Right lung (tissue), 10 donors: ENCODE measurements at places on chromosomes 4 and X. TPM values are rescaled to one million over a fixed set of nuclear protein-coding genes. Genes with fewer than 3 reads are reported as not detected.

The MAGEB10 gene
- polyA plus RNA-seq = 0.13 TPM

The NDP gene
- 0.33 TPM for polyA plus RNA-seq

- DNase-seq = no peak
These were observed 3.8 kb upstream of the ZCCHC4 start for GRCh38 chr4:25308761-25309160.

The CT45A6 gene
- not detected for polyA plus RNA-seq

The CCDC110 gene
- 1.9 TPM for polyA plus RNA-seq

DNA sequence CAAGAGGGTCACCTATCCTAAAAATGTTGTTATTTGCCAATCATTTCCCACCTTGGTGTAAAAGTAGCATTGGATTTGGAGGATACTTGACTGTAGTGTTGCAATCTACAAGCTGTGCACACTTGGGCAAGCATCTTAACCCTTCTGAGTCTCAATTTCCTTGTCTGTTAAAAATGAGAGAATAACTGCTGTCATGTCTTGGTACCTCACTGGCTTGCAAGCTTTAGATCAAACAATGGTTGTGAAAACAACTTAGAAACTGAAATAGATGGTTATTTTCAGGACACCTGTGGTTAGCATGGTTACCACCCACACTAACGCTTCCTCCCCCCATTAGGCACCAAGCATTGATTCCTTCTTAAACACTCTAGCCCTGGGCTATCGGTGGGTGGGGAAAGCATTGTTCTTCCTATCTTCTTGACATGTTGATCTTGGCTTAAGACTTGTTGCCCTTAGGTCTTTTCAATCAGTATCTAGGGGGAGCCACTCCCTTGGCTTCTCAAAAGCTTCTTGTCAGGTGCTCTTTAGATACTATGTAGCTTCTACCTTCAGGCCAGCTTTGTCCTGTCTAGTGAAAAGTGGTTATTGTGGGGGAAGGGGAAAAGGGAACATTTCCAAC lies 10.6 kb upstream of the AMOT start:
- DNase-seq = no peak

DNA sequence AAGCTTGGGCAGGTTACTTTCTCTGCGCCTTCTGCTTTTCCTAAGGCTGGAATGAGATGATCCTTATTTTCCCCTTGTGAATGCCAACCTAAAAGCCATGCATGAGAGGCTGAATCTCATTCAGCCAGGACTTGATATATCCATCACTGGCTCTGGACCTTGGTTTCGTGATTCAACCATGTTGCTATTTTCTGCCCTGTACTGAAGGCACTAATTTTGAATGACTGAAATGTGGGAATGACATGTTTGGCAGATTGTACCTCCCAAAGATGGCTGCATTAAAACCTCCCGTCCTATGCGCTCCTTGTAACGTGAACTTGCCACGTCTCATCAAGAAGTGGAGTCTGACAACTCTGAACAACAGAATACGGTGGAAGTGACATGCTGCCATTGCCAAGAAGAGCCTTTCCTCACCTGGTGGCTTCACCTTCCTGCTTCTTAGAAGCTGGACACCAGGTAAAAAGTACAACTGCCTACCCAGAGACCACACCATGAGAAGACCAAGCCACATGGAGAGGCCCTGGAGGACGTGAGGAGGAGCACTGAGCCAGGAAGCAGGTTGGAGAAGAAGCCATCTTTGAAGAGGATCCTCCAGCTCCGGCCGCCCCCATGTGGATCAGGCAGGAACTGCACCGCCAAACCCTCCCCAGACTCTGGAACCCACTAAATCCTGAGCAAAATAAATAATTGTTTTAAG lies 174.5 kb downstream of the NSUN7 start:
- no peak for DNase-seq

The KLKB1 gene
- 1.5 TPM for polyA plus RNA-seq

DNA sequence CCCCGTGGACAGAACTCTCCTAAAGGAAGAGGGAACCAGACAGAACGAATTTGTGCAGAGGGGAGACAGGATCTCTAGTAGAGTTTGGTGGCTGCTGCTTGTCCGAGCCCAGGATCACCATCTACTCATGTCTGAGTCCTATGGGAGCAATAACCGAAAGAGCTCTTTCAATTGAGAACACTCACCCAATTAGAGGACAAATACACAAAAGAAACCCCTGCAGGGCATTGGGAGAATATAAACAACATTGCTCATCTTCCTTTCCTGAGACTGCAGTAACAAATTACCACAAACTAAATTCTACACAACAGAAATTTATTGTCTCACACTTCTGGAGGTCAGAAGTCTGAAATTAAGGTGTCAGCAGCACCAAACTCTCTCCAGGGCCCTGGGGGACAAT lies 65.6 kb downstream of the SPINK2 start:
- no peak for DNase-seq

DNA sequence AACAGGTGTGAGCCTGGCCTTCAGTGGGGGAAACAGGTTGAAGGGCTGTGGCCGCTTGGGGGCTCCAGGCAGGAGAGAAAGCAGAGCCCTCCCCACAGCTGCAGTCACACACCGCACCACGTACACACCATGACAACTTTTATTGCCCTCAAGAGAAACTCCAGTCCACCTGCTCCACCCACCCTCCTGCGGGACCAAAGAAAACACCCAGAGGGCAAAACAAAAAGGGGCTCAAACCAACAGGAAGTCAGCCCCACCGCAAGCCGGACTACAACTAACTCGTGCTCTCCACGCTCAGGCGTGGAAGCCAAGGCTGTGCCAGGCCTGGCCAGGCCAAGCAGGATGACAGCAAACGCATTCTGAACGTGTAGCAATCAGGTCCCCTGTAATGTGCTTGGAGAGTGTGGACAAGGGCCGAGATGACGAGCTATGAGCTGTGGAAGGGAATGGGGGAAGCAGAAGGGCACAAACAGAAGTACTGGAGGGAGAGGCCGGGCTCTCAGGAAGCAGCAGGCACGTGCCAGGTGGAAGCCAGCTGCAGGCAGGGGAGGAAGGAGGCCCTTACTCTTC lies 12.7 kb downstream of the SLC6A8 start:
- DNase-seq = no peak

The PPEF1 gene
- 0.70 TPM for polyA plus RNA-seq

The XG gene
- 0.37 TPM for polyA plus RNA-seq

GRCh38 chr4:128483041-128483440 lies 195.4 kb upstream of the PGRMC2 start:
- DNase-seq = no peak

- DNase-seq = no peak
These were observed 432.9 kb downstream of the GRXCR1 start for GRCh38 chr4:43325220-43325967.

GRCh38 chrX:65671966-65672365 lies 4.5 kb downstream of the MSN start:
- DNase-seq = no peak

GRCh38 chr4:58166490-58166889 lies 1056.3 kb upstream of the IGFBP7 start:
- DNase-seq = no peak

- no peak for DNase-seq
These were observed 206.5 kb downstream of the ENOX2 start for GRCh38 chrX:130696542-130696941.

- DNase-seq = peak; percentile 7
These were observed 60.3 kb downstream of the BEND2 start for GRCh38 chrX:18160369-18160768.

The OPN1MW2 gene
- not detected for polyA plus RNA-seq

The FAM184B gene
- 0.28 TPM for polyA plus RNA-seq

GRCh38 chr4:74738464-74739143 lies 55.7 kb downstream of the BTC start:
- DNase-seq = no peak

GRCh38 chr4:177489471-177490246 lies 47.4 kb upstream of the AGA start:
- DNase-seq = no peak

GRCh38 chr4:149008415-149009025 lies 566.3 kb upstream of the NR3C2 start:
- DNase-seq = peak; percentile 29

DNA sequence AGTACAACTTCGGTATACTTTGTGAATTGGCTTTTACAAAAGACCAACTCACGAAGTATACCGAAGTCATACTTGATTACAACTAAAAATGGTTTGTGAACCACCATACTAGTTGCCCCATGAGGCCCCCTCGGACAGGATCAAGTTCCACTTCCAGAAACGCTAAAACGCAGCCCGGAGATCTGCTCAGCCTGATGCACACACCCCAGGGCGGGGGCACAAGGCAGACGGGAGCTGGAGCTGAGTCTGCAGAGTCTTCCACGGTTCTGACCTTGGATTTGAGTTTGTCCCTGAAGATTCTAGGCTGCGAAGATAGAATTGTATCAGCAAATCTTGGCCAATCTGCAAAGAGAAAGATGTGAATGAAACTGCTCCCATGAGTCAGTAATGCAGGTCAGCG lies 118.1 kb downstream of the SORCS2 start:
- no peak for DNase-seq

DNA sequence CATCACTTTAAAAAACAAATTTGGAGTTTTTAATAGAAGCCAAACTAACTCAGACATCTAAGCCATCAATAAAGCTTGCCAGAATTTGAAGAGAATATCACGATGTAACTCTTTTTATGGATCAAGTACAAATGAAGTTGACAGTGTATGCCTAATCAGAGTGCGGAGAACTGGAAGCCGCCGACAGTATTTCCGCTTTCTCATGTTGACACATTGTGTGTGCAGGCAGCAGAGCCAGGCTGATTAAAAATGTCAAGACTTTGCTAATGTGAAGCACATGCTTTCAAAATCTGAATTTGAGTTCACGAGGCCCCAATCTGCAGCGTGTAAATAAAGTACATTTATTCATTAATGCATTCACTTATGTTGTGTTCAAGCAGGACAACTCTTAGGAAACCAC lies 161.2 kb downstream of the TENM3 start:
- DNase-seq = no peak

DNA sequence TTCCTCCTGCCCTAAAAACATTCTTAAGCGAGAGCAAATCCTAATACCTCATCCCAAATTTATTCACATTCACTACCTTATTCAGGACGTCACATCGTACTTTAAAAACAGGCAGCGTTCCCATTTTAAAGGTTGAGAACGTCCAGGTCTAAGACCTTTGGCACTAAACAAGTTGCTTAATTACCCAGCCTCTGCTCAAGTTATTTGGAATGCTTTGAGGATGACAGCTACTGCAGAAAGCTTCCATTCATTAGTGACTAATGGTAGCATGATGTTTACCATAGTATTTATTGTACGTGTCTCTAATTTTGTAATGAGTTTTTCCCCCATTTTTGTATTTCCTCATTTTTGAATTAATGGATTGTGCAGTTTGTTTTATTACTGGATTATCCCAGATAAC lies 1.5 kb downstream of the USP38 start:
- DNase-seq = no peak
